Frontal cortex (tissue), 4 donors: ENCODE measurements at places on chromosomes 12 and 14.

DNA sequence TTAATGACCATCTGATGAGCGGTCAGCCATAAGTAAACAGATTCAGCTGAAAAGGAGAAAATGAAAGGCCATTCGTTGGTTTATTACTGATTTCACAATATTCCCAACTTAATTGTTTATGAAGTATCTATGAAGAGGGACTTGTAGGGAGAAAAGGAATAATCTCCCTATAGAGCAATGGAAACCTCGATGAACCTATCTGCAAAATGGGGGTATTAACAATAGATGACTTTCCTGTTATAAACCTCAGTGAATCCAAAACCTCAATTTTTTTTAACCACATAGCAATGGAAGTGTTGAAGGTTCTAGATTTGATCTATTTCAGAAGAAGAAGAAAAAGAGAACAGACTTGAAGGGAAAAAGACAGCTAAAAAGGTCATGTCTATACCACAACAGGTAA, 2.0 kb downstream of the WIF1 start:
- no peak for DNase-seq

- DNase-seq = peak; percentile 64
Measured at GRCh38 chr14:22973217-22974032, 8.9 kb downstream of the AJUBA start.

DNA sequence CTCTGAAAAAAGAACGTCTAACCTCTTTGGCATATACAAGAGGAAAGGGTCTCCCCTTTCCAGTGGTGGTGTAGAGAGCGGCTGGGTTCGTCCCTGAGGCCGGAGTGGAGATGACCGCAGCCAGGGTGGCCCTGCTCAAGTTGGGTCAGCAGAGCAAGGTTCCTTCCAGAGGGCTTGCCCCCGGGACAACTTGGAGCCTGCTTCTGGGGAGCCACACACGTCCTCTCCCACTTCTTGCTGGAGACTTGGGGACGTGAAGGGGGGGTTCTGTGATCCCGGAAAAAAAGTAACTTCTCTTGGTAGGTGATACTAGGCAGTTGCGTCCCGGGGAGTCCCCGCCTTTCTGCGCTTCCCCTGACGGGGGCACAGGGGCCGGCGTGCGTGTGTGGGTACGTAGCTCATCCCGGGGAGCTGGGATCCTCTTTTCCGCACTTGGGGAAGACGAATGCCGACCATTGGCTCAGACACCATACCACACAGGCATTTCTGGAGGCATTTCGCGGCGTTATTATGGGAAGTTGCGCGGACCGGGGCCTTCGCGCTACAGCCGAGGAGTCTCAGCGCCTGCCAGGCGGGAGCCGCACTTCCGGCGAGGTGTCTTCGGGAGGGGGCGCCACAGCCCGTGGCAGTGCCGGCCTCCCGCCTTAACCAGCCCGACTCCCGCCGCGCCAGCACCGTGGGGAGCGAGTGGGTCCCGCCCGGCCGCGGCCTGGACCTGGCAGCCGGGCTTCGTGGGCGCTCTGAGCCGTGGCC, 14.8 kb upstream of the PAX9 start:
- no peak for DNase-seq

DNA sequence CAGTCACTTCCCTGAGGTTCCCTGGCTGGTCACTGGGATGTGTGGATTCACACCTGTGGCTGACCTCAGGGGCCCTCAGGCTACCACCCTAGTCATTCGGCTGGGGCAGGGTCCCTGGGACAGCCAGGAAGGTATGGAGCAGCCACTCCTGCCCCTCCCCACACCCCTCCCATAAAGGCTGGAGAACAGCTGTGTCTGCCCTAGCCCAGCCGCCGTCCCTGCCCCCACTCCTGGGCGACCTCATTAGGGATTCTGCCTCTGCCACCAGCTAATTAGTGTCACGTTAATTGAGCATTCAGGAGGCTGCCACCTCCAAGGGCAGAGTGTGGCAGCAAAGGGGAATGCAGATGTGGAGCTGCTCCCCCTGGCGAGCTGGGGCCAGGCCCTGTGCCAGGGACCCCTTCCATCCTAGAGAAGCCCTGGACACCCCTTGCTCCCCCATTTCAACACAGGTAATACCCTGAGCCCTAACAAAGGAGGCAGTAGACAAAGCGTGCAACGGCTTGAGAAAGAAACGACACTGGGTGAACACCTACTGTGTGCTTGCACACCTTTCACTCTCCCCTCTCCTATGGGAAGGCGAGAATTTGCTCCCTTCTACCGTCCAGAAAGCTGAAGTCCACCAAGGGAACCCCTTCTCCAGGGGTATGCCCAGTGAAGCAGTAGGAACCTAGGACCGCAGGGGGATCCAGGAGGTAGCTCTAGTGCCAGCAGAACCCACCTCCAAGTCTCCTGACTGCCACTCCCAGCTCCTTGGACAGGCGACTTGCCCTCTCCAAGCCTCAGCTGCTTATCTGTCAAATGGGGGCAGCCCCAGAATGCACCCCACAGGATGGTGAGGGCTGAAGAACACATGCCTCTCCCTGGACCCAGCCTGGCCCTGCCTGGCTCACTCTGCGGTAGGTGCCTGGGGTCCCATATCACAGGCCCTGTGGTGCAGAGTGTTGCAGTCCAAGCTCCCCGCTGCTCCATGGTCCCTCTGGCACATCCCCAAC, 45.1 kb downstream of the FAM222A start:
- no peak for DNase-seq

GRCh38 chr14:58584383-58584782, 53.4 kb upstream of the DACT1 start:
- DNase-seq = no peak

DNA sequence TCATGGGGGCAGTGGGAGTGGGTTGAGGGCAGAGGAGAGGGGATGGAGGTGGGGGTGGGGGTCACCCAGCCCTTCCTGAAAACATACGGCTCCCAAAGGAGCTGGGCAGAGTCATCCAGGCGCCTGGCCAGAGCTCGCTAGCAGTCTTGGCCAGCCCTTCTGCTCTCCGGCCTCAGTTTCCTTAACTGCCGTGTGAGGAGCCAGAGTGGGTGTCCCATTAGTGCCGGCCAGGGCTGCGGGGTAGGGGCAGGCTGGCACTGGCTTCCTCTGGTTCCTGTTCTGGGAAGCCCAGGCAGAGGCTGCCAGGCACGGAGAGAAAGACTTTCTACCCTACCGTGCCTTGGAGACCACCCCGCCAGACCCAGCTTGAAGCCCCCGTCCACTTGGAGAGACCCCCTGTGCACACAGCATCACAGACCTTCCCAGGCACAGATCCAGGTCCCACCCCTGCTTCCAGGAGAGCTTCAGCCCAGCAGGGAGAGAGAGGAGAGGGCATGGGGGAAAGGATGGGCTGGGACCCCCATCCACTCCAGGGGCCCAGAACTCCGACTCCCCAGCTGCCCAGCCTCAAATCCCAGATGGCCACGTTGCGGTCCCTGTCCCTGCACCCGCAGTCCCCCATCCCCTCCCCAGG, 93.3 kb downstream of the RFLNA start:
- no peak for DNase-seq
